ENCODE measurements at places on chromosomes 1 and 21.

- no peak for DNase-seq
Measured at GRCh38 chr1:43970502-43970901, 692 bp downstream of the DPH2 start.

GRCh38 chr1:231591466-231591865, 35.1 kb upstream of the DISC1 start:
- no peak for DNase-seq

- no peak for DNase-seq
Measured at GRCh38 chr1:218810306-218810705, 363.4 kb upstream of the LYPLAL1 start.

DNA sequence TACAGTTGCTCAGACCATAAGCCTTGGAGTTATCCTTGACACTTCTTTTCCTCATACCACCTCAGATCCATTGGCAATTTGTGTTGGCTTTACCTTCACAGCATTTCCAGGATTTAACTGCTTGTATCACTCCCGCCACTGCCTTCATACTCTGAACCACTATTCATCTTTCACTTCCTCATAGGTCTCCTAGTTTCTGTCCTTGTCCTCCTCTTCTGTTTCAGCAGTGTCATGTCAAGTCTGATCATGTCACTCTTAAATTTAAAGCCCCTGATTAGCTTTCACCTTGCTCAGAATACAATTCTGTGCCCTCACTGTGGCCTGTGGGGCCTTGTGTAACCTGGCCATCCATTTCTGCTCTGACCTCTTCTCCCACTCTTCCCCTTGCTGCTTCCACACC, 34.7 kb upstream of the C1orf115 start:
- no peak for DNase-seq

GRCh38 chr1:112515311-112516009, 6.7 kb downstream of the WNT2B start:
- no peak for DNase-seq

GRCh38 chr1:50354813-50355212, 68.4 kb downstream of the DMRTA2 start:
- no peak for DNase-seq

GRCh38 chr1:112409414-112409813, 13.4 kb downstream of the CTTNBP2NL start:
- no peak for DNase-seq

DNA sequence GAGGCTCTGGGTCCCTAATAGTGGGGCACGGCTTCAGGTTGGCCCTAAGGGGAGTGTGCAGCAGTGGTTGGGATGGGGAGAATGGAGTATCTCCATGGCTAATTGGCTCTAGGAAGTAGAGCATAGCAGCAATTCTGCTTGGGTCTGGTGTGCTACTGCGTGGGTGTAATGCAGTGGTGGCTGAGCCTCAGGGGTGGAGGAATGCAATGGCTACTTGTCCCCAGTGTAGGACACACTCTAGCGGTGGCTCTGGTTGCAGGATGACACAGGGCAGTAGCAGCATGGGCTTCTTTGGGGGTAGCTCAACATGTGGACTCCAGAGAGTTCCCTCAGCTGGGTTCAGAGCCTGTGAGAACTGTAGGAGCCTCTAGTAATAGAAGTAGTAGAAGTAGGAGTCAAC, 91.2 kb upstream of the FAM78B start:
- DNase-seq, result no peak

DNA sequence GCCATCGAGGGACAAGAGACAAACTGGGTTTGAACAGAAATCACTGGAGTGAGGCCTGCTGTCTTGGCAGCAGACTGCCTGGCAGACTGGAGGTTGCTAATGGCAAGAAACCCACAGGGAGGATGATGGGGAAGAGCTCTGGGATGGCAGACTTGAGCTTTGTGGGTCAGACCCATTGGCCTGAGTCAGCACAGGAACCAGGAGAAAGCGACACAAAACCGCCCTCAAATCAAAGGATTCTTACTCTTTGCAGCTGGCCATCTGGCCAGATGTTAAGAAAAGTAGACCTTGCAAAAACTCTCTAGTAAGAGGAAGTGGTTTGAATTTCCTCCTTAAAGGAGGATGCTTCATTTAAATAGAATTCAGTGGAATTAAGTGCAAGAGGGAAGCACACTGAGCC, 195.2 kb upstream of the JUN start:
- no peak for DNase-seq

DNA sequence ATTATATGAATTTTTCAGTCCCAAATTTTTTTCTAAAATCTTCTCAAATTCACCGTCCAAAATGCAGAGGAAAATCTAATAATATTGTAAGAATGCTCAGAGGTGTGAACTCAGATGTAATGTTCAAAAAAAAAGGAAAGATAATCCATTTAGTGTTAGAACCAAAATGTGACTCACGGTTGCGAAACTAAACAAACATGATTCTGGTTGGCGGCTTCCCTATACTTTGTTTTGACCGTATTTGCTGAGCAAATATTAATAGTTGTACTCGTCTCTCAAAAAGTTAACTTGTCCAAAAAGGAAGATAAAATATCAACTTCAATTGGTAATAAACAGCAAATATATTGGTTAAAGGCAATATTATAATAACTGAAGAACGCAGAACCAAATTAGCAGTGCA, 34.4 kb downstream of the ZSWIM5 start:
- no peak for DNase-seq

GRCh38 chr1:81823082-81823481, 22.3 kb downstream of the ADGRL2 start:
- no peak for DNase-seq

DNA sequence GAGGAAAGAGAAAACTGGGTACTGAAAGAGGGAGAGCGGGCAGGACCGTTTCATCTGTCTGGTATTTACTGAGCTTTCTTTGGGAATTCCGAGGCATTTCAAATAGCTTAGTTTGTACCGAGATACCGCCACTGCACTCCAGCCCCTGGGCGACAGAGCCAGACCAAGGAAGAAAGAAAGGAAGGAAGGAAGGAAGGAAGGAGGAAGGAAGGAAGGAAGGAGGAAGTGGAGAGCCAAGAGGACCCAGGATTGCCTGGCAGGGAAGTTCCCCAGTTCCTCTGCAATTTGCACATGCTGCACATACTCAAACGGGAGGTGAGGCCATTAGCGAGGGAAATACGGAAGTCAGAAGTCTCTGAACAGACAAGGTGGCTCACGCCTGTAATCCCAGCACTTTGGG, 961 bp upstream of the FUCA1 start:
- no peak for DNase-seq

- no peak for DNase-seq
Measured at GRCh38 chr1:240658312-240658960, 46.5 kb upstream of the GREM2 start.

DNA sequence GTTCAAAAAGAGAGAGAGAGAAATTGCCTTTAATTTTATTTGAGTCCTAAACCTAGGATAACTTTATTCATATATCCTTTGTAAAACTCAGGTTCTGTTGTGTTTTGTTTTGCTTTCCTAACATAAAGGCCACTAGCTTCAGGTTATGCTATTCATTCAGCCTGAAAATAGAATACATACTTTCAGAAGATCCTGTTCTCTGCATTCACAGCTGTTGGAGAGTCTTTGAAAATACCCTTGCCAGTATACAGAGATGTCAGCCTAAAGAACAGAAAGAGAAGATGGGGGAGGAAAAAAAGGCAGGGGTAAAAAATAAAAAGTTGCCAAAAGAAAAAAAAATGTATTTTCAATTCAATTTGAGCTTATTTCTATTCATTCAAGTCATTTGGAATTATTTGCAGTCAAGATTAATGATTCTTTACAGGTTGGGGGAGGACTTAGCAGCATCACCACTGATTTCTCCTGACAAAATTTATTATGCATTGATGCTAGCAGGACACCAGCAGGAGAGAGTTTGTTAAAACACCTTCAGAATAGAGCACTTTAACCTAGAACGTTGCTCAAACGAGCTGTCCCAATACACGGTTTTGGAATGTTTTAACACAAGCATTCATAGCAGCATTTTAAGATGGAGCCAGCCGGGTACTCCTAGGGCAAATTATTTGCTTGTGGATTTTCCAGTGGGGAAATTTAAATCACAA, 318.5 kb downstream of the NTNG1 start:
- DNase-seq, result no peak

GRCh38 chr1:68141071-68142021, 90.9 kb upstream of the DIRAS3 start:
- DNase-seq, result no peak

GRCh38 chr1:106536741-106537140, 519.7 kb upstream of the PRMT6 start:
- no peak for DNase-seq

GRCh38 chr1:184287001-184287400, 99.8 kb upstream of the C1orf21 start:
- no peak for DNase-seq

DNA sequence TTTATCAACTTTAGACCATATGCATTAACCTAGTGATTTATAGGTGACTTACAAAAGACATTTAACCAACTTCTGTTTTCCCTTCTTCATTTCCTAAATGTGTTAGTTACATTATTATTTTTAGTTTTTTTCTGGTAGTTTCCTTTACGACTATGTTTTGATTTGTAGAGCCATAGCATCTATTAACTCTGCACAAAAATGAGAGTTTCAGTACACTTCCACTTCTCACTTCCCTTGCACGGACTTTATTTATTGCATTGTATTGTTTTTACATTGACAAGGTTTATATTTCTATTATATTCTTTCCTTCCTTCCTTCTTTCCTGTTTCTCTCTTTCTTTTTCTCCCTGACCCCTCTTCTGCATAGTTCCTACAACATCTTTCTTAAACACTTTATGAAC, 14.7 kb downstream of the PKN2 start:
- no peak for DNase-seq

- no peak for DNase-seq
Measured at GRCh38 chr1:191882870-191883269, 275.4 kb upstream of the RGS18 start.

- DNase-seq, result no peak
Measured at GRCh38 chr21:35849144-35849543, 211.2 kb downstream of the SETD4 start.

- DNase-seq, result no peak
Measured at GRCh38 chr1:217462666-217463065, 168.2 kb downstream of the GPATCH2 start.

GRCh38 chr1:152902636-152903035, 5.7 kb upstream of the IVL start:
- no peak for DNase-seq

GRCh38 chr1:169585181-169585580, 1.1 kb downstream of the F5 start:
- no peak for DNase-seq

- no peak for DNase-seq
Measured at GRCh38 chr21:35674895-35675470, 385.3 kb downstream of the SETD4 start.

DNA sequence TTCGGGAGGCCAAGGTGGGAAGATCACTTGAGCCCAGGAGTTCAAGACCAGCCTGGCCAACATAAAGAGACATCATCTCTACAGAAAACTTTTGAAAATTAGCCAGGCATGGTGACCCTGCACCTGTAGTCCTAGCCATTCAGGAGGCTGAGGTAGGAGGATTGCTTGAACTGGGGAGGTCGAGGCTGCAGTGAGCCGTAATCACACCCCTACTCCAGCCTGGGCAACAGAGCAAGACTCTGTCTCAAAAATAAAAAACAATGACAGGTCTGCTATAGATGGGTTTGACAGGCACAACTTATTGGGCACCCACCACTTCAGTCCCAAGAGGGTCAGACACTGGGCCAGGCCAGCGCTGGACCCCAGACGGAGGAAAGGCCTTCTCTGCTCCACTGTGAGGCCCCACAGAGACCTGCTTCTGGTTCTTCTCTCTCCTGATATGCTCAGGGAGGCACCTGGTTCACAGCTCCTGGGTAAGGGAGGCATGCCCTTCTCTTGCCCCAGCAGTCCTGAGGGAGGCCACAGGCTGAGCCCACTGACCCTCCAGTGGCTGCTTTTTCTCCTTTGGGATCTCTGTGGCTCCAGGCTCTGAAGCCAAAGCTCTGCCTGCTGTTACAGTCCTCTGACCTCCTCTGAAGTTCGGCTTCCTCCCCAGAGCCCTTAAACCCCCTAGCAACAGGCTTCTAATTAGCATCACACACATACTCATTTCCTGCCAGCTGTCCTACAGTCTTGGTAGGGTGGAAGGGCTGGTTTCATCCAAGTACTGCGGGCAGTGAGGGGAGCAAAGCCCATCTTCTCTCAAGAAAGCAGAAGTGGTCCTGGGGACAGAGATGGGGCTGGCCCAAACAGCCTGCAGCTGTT, 14.4 kb downstream of the S100A16 start:
- no peak for DNase-seq

- no peak for DNase-seq
Measured at GRCh38 chr1:202264726-202265125, 71.1 kb downstream of the LGR6 start.

- no peak for DNase-seq
Measured at GRCh38 chr21:21039624-21040170, 41.5 kb downstream of the NCAM2 start.

- no peak for DNase-seq
Measured at GRCh38 chr1:168892931-168893330, 163.9 kb upstream of the DPT start.

GRCh38 chr1:148374101-148374500, 109.0 kb downstream of the PPIAL4G start:
- no peak for DNase-seq

- DNase-seq, result peak; percentile 49
Measured at GRCh38 chr1:59994302-59995198, 68.0 kb upstream of the CYP2J2 start.

DNA sequence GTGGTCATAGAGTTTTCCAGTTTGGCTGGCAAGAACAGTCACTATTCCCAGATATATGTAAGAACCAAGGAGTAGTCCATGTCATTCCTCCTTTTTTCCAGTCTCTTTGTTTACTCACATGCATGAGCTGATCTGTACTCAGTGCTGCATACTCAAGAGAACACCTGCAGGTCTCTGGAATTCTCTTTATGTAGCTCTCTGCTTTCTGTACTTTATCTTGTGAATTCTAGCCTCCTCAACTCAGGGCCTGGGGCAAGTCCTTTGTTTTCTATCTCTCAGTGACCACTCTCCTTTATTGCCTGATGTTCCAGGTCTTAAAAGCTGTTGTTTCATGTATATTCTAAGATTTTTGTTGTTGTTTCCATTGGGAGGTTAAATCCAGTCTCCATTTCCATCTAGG, 478.9 kb downstream of the DPYD start:
- DNase-seq, result no peak

GRCh38 chr1:203368624-203369451, 17.9 kb upstream of the FMOD start:
- DNase-seq, result no peak

DNA sequence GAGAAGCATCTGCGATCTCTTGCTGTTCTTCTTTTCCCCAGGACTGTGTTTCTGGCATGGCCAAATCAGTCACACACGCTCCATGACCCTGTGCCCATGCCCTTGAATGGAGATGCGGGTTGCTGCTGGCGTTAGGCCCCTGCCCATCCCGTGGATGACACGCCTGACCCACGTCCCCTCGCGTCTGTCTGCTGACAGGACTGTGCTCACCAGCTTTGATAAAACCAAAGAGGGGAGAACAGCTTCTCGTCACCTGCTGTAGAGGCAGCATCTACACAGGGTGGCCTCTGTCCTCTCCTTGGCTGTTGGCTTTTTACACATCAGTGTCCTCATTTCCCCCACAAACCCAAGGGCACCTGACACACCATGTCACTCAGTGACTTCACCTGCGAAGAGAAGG, 6.9 kb downstream of the MT1HL1 start:
- DNase-seq, result no peak
